ENCODE measurements at places on chromosomes 7 and 10.

- no peak for DNase-seq
These were observed 88.4 kb downstream of the KIAA1549 start for GRCh38 chr7:138892812-138893211.

- peak; percentile 89 for DNase-seq
These were observed 731.1 kb downstream of the ZWINT start for GRCh38 chr10:55629793-55630490.

DNA sequence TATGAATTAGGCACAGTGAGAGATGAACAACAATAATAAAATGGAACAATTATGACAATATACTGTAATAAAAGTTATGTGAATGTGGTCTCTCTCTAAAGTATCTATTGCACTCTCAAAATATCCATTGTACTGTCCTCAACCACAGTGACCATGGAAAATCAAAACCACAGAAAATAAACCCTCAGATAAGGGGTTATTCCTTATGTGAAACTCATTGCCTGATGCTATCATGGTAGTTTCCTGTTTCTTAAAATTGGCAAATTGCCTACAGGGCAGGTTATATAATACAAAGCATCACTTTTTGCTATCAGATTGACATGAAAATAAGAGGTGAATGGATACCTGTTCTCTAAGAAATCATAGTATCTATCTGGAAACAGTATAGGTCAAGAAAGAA is 3.8 kb downstream of the MCM10 start:
- no peak for DNase-seq

- peak; percentile 81 for DNase-seq
These were observed 734 bp downstream of the CHST3 start for GRCh38 chr10:71964743-71965515.

DNA sequence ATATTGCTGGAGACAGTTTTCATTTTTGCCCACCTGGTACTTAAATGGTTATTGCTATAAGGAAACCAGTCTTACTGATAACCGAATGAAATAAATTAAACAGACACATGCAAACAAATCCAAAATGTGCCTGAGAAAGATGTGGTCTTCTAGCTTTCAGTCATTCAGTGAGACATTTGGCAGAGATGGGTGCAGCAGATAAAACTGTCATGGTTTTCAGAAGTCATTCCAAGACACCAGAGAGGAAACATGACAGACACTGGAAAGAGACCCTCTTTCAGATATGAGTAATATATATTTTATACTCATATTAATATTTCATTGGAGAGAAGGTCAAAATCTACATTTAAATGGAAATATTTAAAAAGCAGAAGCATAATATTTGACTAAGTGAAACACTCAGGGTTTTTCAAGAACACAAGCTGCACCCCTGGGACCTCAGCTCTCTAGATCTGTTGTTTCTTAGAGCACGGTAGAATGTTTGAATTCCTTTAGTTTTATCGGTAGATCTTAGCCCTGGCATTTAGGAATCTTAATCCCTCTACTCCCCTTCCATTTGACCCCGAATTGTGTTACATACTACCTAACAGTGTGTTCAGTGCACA is 246.1 kb downstream of the AUTS2 start:
- no peak for DNase-seq
